ENCODE measurements at places on chromosomes 1 and 21. TPM values are rescaled to one million over a fixed set of nuclear protein-coding genes. Genes with fewer than 3 reads are reported as not detected.
A peak's percentile ranks its signal among the peaks of the same experiment; 100 is the strongest.

Gene CITED4
- total RNA-seq, result 99.9 TPM

Gene KIRREL1
- total RNA-seq, result 34.1 TPM

Gene INAVA
- total RNA-seq, result 0.59 TPM

Gene EXO1
- not detected for total RNA-seq

Gene OR2G6
- total RNA-seq, result not detected

DNA sequence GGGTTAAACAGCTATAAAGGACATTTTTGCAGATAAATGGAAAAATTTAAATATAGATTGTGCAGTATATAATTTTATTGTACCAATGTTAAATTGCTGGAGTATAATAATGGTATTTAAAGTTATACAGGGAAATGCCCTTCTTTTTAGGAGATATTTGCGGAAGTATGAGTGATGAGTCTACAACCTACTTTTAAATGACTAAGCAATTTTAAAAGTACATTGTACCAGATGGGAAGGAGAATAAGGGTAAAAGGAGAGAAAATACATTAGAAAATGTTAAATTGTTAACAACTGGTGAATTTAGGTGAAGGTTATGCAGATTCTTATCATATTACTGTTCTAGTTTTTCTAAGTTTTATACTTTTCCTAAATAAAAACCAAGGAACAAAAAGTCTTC lies 91.8 kb downstream of the ZZZ3 start:
- H3K36me3 ChIP-seq, result no peaks in the 10 kb centered on the region
- H3K27me3 ChIP-seq, result no peaks in the 10 kb centered on the region
- no peak for DNase-seq

DNA sequence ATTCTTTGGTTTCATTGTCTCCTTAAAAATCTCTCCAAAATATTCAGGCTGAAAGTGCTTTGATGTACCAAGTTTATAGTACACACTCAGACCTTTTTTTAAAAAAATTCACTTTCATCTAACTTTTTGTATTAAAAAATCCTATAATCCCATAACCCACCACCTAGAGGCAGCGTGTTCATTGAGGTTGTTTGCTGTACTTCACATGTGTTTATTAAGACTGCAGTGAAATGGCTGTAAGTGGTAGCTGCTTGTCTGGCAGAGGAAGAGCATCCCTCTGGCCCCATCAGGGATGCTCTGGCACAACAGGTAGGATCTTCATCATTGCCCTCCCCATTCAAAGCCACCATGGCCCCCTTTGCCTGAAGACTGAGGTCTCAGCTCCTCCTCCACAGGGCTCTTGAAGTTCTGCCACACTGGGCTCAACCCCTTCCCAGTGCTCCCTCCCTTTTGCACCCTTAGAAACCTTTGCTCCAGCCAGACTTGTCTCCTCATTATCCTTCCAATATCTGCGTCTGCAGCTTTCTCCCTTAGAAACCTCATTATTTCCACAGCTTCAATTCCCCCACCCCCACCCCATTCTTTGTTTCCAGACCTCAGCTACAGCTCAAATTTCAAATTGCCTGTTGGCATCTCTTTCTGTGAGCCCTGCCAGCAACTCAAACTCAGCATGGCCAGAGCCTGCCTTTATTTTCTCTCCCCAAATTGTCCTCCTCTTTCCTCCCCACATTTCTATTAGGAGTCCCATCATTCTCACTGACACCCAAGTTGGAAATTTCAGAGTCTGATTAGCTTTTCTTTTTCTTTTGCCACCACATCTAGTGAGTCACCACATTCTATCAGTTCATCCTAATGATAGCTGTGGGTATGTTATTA lies 369.6 kb upstream of the USP24 start:
- H3K4me1 ChIP-seq, result no peaks in the 10 kb centered on the region
- DNase-seq, result no peak
- H3K4me3 ChIP-seq, result no peak overlapping the region
- no peaks in the 10 kb centered on the region for H3K36me3 ChIP-seq
- H3K27ac ChIP-seq, result peak overlapping the region; percentile 3

GRCh38 chr1:204207136-204207616 lies 6.6 kb downstream of the GOLT1A start:
- H3K4me3 ChIP-seq, result no peak overlapping the region
- H3K27ac ChIP-seq, result no peak overlapping the region
- peaks cover 3% of the 10 kb centered on the region for H3K4me1 ChIP-seq
- peak; percentile 64 for DNase-seq
- no peaks in the 10 kb centered on the region for H3K27me3 ChIP-seq

GRCh38 chr1:26044414-26044813 lies 1.5 kb downstream of the SLC30A2 start:
- no peak overlapping the region for H3K4me3 ChIP-seq
- no peak overlapping the region for H3K27ac ChIP-seq
- no peaks in the 10 kb centered on the region for H3K4me1 ChIP-seq
- H3K36me3 ChIP-seq, result no peaks in the 10 kb centered on the region
- H3K27me3 ChIP-seq, result peaks cover 14% of the 10 kb centered on the region
- no peak for DNase-seq

GRCh38 chr1:53553734-53554509 lies 94.7 kb downstream of the DMRTB1 start:
- no peaks in the 10 kb centered on the region for H3K27me3 ChIP-seq
- no peak overlapping the region for H3K27ac ChIP-seq
- DNase-seq, result peak; percentile 7
- no peak overlapping the region for H3K4me3 ChIP-seq
- no peaks in the 10 kb centered on the region for H3K36me3 ChIP-seq

GRCh38 chr1:92958203-92958970 lies 2.9 kb downstream of the DIPK1A start:
- no peaks in the 10 kb centered on the region for H3K36me3 ChIP-seq
- no peak for DNase-seq
- peak overlapping the region; percentile 96 for H3K27ac ChIP-seq
- H3K4me3 ChIP-seq, result no peak overlapping the region
- H3K27me3 ChIP-seq, result no peaks in the 10 kb centered on the region

- DNase-seq, result no peak
- no peaks in the 10 kb centered on the region for H3K27me3 ChIP-seq
- H3K27ac ChIP-seq, result no peak overlapping the region
- no peak overlapping the region for H3K4me3 ChIP-seq
- no peaks in the 10 kb centered on the region for H3K4me1 ChIP-seq
Observed at GRCh38 chr1:160370561-160371345, 3.9 kb downstream of the NHLH1 start.

- H3K4me1 ChIP-seq, result no peaks in the 10 kb centered on the region
- no peak overlapping the region for H3K4me3 ChIP-seq
- DNase-seq, result no peak
- peak overlapping the region; percentile 52 for H3K27ac ChIP-seq
- H3K36me3 ChIP-seq, result no peaks in the 10 kb centered on the region
Observed at GRCh38 chr1:117612517-117613248, 6.8 kb downstream of the TENT5C start.

DNA sequence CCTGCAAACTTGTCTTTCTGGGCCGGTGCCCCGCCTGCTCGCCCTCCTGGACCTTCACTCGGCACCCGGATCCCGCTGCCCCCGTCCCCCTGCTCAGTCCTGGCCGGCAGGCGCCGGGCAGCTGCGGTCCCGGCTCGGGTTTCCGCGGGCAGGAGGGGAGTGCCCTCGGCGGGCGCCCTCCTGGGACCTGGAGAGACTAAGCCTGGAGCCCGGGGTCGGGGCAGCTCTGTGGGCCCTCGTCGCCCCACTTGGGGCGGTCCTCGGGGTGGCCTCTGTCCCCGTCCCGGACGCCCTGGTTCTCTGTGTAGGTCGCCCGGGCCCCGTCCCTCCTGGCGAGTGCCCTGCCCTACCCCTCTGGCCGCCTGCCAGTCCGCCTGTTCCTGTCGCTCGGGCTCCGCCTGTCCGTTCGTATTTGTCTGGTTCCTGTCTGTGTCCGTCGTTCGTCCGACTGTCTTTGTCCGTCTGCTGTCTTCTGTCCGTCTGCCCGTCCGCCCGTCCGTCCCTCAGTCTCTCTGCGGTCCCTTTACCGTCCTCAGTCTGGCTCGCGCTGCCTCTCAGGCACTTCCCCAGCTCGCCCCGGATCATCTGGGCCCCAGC lies 490 bp downstream of the SERINC2 start:
- H3K27ac ChIP-seq, result no peak overlapping the region
- H3K27me3 ChIP-seq, result peaks cover 4% of the 10 kb centered on the region
- no peaks in the 10 kb centered on the region for H3K36me3 ChIP-seq

DNA sequence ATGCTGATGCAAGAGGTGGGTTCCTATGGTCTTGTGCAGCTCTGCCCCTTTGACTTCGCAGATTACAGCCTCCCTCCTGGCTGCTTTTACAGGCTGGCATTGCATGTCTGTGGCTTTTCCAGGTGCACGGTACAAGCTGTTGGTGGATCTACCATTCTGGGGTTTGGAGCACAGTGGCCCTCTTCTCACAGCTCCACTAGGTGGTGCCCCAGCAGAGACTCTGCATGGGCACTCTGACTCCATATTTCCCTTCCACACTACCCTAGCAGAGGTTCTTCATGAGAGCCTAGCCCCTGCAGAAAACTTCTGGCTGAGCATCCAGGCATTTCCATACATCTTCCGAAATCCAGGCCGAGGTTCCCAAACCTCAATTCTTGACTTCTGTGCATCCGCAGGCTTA lies 989.0 kb downstream of the PLA2G4A start:
- no peaks in the 10 kb centered on the region for H3K27me3 ChIP-seq
- H3K4me3 ChIP-seq, result no peak overlapping the region
- no peaks in the 10 kb centered on the region for H3K4me1 ChIP-seq
- no peak overlapping the region for H3K27ac ChIP-seq

DNA sequence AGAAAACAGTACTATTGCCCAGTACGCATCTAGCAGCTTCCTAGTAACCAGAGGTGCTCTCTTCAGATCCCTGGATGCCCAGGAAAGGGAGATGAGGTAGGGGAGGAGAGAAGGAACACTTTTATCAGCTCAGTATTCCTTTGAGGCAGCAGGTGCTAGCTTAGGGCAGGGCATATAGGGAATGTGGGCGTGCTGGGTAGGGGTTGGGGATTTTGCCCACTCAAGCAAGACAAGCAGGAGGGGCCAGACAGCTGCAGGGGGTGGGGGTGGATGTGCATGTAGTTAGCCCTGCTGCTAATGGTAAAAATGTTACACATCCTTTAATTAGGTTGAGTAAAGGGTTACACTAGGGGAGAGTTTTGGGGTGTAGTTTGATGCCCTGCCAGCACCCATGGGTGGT lies 18.1 kb upstream of the AVPR1B start:
- no peak overlapping the region for H3K4me3 ChIP-seq
- H3K4me1 ChIP-seq, result no peaks in the 10 kb centered on the region
- no peaks in the 10 kb centered on the region for H3K27me3 ChIP-seq
- no peaks in the 10 kb centered on the region for H3K36me3 ChIP-seq

DNA sequence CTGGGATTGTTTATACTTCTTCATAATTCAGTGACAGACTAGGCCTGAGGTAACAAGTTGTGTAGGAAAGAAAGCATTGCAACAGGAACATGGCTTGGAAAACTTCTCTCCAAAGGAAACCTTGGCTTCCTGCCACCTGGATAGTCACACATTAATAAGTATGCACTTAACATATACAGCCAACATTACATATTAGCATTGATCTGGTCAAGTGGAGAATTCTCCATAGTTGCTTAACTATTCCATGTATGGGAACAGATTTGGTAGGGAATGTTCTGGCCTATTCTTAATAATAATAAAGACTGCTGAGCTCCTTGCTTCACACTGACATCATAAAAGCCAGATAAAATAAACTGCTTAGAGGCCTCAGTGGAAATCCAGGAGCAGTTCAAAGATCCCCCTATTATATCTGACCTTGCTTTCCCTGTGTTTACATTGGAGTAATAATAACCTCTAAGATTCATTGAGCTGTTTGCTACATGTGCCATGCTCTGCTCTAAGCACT lies 27.2 kb upstream of the NFIA start:
- no peaks in the 10 kb centered on the region for H3K4me1 ChIP-seq
- DNase-seq, result no peak

DNA sequence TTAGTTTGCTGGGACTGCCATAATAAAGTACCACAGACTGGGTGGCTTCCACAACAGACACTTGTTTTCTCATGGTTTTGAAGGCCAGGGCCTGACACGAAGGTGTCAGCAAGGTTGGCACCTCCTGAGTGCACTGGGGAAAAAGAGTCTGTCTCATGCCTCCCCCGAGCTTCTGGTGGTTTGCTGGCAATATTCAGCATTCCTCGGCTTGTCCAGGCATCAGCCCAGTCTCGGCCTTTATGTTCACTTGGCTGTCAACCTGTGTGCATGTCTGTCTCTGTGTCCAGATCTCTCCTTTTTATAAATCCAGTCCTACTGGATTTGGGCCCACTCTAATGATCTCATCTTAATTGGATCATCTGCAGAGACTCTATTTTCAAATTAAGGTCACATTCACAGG lies 72.6 kb downstream of the DOP1B start:
- DNase-seq, result no peak
- no peak overlapping the region for H3K27ac ChIP-seq
- H3K27me3 ChIP-seq, result no peaks in the 10 kb centered on the region

- no peaks in the 10 kb centered on the region for H3K36me3 ChIP-seq
- no peak overlapping the region for H3K4me3 ChIP-seq
- H3K27me3 ChIP-seq, result no peaks in the 10 kb centered on the region
- H3K27ac ChIP-seq, result no peak overlapping the region
Observed at GRCh38 chr1:237932816-237933215, 42.1 kb upstream of the ZP4 start.

- H3K27me3 ChIP-seq, result no peaks in the 10 kb centered on the region
- DNase-seq, result no peak
- no peaks in the 10 kb centered on the region for H3K36me3 ChIP-seq
- no peak overlapping the region for H3K4me3 ChIP-seq
Observed at GRCh38 chr1:224713228-224713627, 97.1 kb downstream of the CNIH3 start.

GRCh38 chr1:86339014-86339812 lies 56.9 kb downstream of the ODF2L start:
- no peaks in the 10 kb centered on the region for H3K36me3 ChIP-seq
- H3K4me3 ChIP-seq, result no peak overlapping the region
- DNase-seq, result no peak
- no peaks in the 10 kb centered on the region for H3K4me1 ChIP-seq
- H3K27me3 ChIP-seq, result no peaks in the 10 kb centered on the region

DNA sequence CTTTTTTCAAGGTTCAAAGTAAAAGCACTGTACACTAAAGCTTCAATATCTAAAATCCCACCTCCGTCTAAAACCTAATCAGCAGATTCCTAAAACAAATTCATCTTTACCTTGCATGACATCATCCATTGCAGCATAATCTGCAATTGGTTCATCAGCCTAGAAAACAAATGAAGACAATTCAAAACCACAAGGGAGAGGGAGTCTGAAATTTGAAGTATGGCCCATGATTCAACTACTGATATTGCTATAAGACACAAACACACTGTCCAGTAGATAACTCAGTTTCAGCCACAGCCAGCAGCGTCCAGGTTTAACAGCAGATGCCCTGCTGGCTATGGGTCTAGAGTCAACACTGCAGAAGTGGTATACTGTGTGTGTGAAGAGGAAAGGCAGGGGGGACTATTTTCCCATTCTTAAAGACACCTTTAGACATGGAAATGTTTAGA lies 17.9 kb upstream of the RAP1GAP start:
- no peak overlapping the region for H3K4me3 ChIP-seq
- no peaks in the 10 kb centered on the region for H3K27me3 ChIP-seq
- H3K36me3 ChIP-seq, result no peaks in the 10 kb centered on the region
- H3K27ac ChIP-seq, result no peak overlapping the region
- no peak for DNase-seq

- DNase-seq, result no peak
- H3K27ac ChIP-seq, result no peak overlapping the region
- no peaks in the 10 kb centered on the region for H3K36me3 ChIP-seq
- no peak overlapping the region for H3K4me3 ChIP-seq
- no peaks in the 10 kb centered on the region for H3K27me3 ChIP-seq
Observed at GRCh38 chr1:211900441-211900840, 69.9 kb upstream of the LPGAT1 start.

All from uterus (tissue), 4 donors.